ENCODE measurements at places on chromosomes 7 and 10. TPM values are rescaled to one million over a fixed set of nuclear protein-coding genes. Genes with fewer than 3 reads are reported as not detected.

ALDH18A1 gene
- polyA plus RNA-seq: 23.6 TPM

DPP6 gene
- 6.9 TPM for polyA plus RNA-seq

LEP gene
- polyA plus RNA-seq: not detected

HOXA13 gene
- 0.17 TPM for polyA plus RNA-seq

NKX1-2 gene
- not detected for polyA plus RNA-seq

BMPR1A gene
- polyA plus RNA-seq: 7.9 TPM

CFAP58 gene
- 0.19 TPM for polyA plus RNA-seq

SPDYE3 gene
- polyA plus RNA-seq: not detected

SPDYE2B gene
- not detected for polyA plus RNA-seq

PON1 gene
- 0.28 TPM for polyA plus RNA-seq

PSMC2 gene
- 115 TPM for polyA plus RNA-seq

HHEX gene
- 3.1 TPM for polyA plus RNA-seq

PRTFDC1 gene
- polyA plus RNA-seq: 6.1 TPM

PTPN20 gene
- 2.6 TPM for polyA plus RNA-seq

EPDR1 gene
- polyA plus RNA-seq: 25.2 TPM

CTAGE8 gene
- 5.4 TPM for polyA plus RNA-seq

GLUD1 gene
- 346 TPM for polyA plus RNA-seq

SPDYE16 gene
- not detected for polyA plus RNA-seq

CDK14 gene
- polyA plus RNA-seq: 11.9 TPM

ACSM6 gene
- 0.34 TPM for polyA plus RNA-seq

TRIP6 gene
- polyA plus RNA-seq: 92.6 TPM

ANKRD61 gene
- not detected for polyA plus RNA-seq

HOXA6 gene
- 1.1 TPM for polyA plus RNA-seq

PIP gene
- polyA plus RNA-seq: not detected

CALHM3 gene
- not detected for polyA plus RNA-seq

MICU1 gene
- polyA plus RNA-seq: 89.9 TPM

PDE1C gene
- 3.3 TPM for polyA plus RNA-seq

AUTS2 gene
- 5.2 TPM for polyA plus RNA-seq

TSPAN12 gene
- 44.2 TPM for polyA plus RNA-seq

PPA1 gene
- 168 TPM for polyA plus RNA-seq

IGFBP3 gene
- polyA plus RNA-seq: 50.5 TPM

FGFR2 gene
- polyA plus RNA-seq: 20.2 TPM

ZNF804B gene
- polyA plus RNA-seq: not detected

NRP1 gene
- polyA plus RNA-seq: 40.5 TPM

CLRN3 gene
- 42.1 TPM for polyA plus RNA-seq

AQP1 gene
- 617 TPM for polyA plus RNA-seq

PROSER2 gene
- 8.1 TPM for polyA plus RNA-seq

HTR5A gene
- not detected for polyA plus RNA-seq

ANK3 gene
- polyA plus RNA-seq: 38.2 TPM

CFAP43 gene
- 3.1 TPM for polyA plus RNA-seq

OPALIN gene
- not detected for polyA plus RNA-seq

CALML3 gene
- 15.9 TPM for polyA plus RNA-seq

TMEM26 gene
- 1.6 TPM for polyA plus RNA-seq

OSBPL3 gene
- polyA plus RNA-seq: 8.6 TPM

SAMD9L gene
- polyA plus RNA-seq: 4.5 TPM

SUPV3L1 gene
- 48.3 TPM for polyA plus RNA-seq

IGF2BP3 gene
- not detected for polyA plus RNA-seq

PGAM2 gene
- 37.7 TPM for polyA plus RNA-seq

SRRM3 gene
- polyA plus RNA-seq: 0.99 TPM

TMEM213 gene
- polyA plus RNA-seq: 96.9 TPM

CD36 gene
- polyA plus RNA-seq: 6.7 TPM

ZP3 gene
- polyA plus RNA-seq: 2.8 TPM

NPC1L1 gene
- polyA plus RNA-seq: 2.4 TPM

LRRN3 gene
- polyA plus RNA-seq: 0.54 TPM

NYAP1 gene
- 0.69 TPM for polyA plus RNA-seq

SPAG6 gene
- polyA plus RNA-seq: 0.30 TPM

CTNNA3 gene
- 0.45 TPM for polyA plus RNA-seq

SPDYE9 gene
- not detected for polyA plus RNA-seq
